Left ventricle myocardium inferior (tissue), 1 donor: ENCODE measurements at places on chromosomes 11 and 22. TPM values are rescaled to one million over a fixed set of nuclear protein-coding genes. Genes with fewer than 3 reads are reported as not detected.

DNA sequence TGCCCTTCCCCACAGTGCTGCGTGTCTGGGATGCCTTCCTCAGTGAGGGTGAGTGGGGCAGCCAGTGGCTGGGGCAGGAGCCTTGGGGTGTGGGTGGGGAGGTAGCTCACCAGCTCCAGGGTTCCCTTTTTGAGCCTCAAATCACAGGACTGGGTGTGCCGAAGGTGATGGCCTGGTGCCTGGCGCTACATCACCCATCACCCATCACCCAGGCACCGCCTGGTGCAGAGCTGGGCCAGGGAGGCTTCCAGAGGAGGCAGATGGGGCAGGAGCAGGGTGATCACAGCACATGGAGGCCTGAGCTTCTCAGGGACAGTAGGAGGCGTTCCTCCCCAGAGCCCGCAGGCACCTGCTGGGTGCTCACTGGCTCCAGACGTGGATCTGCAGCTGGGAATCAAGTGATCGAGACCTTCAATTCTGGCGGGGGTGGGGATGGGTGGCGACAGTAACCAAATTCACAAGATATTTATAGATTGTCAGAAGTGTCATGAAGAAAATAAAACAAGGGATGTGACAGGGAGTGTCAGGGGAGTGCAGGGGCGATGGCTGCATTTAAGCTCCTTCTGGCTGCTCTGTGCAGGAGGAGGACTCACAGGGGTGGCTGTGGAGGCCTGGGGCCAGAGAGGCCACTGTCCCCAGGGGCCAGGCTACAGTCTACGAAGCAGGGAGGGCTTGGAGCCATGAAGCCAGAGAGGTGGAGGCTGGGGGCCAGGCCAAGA is 3.2 kb downstream of the TBC1D10C start:
- no peak overlapping the region for H3K27ac ChIP-seq
- H3K36me3 ChIP-seq, result no peaks in the 10 kb centered on the region
- H3K4me3 ChIP-seq, result no peak overlapping the region
- no peak for DNase-seq
- peaks cover 22% of the 10 kb centered on the region for H3K4me1 ChIP-seq

GRCh38 chr11:117807482-117808327 is 10.7 kb upstream of the DSCAML1 start:
- H3K27me3 ChIP-seq, result peaks cover 15% of the 10 kb centered on the region
- peak; percentile 82 for DNase-seq
- H3K4me1 ChIP-seq, result peaks cover 21% of the 10 kb centered on the region
- no peak overlapping the region for H3K4me3 ChIP-seq
- no peak overlapping the region for H3K27ac ChIP-seq
- H3K36me3 ChIP-seq, result no peaks in the 10 kb centered on the region

CCDC87 gene
- total RNA-seq, result 0.41 TPM

FAM89B gene
- 40.9 TPM for total RNA-seq

GRCh38 chr11:113477321-113477720 is 2.1 kb upstream of the DRD2 start:
- H3K4me1 ChIP-seq, result peaks cover 6% of the 10 kb centered on the region
- H3K4me3 ChIP-seq, result no peak overlapping the region
- no peak overlapping the region for H3K27ac ChIP-seq

CNGA4 gene
- not detected for total RNA-seq

- H3K4me3 ChIP-seq, result no peak overlapping the region
- H3K4me1 ChIP-seq, result no peaks in the 10 kb centered on the region
- no peaks in the 10 kb centered on the region for H3K27me3 ChIP-seq
Observed at GRCh38 chr11:21630934-21631478, 561.9 kb upstream of the ANO5 start.

DNA sequence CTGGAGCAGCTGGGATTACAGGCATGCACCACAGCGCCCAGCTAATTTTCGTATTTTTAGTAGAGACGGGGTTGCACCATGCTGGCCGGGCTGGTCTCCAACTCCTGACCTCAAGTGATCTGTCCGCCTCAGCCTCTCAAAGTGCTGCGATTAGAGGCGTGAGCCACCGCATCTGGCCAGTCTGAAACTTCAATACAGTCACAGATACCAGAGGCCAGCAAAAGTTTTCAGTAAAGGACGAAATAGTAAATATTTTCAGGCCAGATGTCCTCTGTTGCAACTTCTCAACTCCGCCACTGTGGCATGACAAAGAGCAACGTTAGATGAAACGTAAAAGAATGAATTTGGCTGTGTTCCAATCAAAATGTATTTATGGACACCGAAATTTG is 403.6 kb downstream of the MN1 start:
- H3K36me3 ChIP-seq, result no peaks in the 10 kb centered on the region
- peaks cover 52% of the 10 kb centered on the region for H3K27me3 ChIP-seq
- peak overlapping the region; percentile 30 for H3K27ac ChIP-seq
- H3K4me1 ChIP-seq, result no peaks in the 10 kb centered on the region
